ENCODE measurements at places on chromosomes 2 and 18.

DNA sequence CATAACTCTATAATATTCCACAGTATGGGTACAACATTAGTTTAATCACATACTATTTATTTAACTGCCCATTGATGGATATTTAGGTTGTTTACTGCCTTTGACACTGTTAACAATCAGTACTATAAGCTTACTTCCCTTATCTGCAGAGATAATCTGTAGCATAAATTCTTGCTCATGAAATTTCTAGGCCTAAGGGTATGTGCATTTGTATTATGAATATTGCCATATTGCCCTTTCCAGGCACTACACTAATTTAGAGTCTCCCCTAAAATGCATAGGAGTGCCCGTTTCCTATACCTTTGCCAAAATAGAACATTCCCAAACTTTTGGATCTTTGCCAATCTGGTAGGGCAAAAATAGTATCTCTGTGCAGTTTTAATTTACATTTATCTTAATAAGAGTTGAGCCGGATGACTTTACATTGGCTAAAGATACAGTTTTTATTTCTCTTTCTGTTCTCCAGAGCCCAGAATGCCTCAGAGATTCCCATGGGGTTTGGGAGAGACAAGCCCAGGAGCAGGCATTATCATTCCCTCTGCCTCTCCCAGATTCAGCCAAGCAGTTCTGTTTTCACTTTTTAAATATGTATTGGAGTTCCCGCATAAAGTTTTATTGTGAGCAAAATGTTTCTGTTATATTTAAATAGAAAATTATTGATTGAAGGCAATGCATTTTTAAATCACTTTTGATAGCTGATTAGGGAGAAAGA is 102.8 kb downstream of the CAPN13 start:
- DNase-seq: no peak

DNA sequence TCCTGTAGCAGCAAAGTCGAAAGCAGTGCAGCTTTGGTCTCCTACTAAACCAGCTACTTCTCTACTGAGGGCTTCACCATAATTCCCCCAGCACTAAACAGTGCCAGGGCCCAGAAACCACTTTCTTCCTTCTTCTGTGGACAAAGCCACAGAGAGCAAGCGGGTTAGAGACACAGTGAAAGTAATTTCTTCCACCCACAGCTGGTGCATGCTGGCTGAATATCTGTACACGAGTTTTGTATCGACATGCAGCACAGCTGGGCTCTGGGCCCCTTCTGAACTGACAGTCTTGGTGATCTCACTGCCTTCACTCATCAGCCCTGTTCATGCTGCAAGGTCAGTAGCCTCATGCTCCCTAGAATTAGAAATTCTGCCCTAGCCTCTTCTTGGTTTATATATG is 74.0 kb upstream of the SULT1C3 start:
- DNase-seq: no peak

DNA sequence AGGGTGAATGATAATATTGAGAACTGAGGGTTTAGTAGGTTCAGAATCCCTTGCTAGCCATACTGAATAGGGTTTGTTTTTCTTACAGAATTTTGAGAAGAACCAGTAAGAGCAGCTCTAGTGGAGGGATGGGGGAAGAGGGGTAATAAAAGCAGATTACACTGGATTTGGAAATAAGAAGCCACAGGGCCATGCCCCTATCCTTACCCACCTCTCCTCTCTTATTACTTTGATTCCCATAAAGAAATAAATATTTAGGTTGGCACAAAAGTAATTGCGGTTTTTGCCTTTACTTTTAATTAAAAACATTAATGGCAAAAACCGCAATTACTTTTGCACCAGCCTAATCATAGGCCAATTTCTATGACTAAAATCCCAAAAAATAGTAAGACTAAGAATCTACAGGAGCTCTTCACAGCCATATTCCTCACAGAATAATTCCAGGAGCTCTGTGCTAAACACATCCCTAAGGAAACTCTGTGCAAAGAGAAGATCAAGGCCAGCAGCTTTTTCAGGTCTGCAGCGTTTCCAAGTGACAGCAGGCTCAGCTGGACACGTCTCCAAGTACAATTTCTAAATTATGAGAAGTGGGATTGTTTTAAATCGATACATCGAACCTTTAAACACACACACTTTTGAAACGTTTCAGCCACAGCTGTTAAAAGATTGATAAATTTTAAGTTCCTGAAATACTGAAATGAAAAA is 58.4 kb upstream of the RTN4 start:
- DNase-seq: no peak

GRCh38 chr18:25279961-25280360 is 72.0 kb downstream of the ZNF521 start:
- no peak for DNase-seq

DNA sequence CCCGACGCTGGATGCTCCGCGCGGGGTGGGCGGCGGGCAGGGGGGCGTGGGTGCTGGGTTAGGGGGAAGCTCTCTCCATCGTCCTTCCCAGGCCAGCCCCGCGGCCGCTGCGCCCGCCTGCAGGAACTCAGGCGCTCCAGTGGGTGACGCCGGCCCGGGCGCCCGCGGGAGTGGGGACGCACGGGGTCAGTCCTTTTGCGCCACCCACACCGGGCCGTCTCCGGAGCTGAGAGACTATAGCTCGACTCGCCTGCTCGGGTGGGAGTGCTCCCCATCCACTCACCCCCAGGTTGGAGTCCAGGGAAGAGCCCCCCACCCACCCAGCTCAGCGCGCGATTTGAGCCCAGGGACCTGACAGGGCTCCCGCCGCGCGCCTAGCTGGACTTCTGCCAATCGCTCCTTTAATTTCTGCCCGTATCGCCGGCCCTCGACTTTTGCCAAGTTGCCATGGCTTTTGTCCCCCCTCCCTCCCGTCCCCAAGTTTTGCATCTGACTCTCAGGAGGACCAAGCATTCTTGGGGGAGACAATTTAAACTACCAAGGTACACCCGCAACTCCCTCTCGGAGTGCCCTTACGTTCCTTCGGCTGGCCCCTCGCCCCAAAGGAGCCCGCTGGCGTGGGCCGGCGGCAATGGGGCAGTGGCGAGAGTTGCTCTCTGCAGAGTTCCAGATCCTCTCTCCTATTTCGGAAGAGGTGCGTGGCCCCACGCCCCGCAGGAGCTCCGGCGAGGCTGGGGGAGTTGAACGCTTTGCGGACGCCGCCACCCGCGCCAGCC is 205.8 kb upstream of the SMAD2 start:
- no peak for DNase-seq

- no peak for DNase-seq
Observed at GRCh38 chr2:38948995-38949394, 59.3 kb downstream of the ARHGEF33 start.

- DNase-seq: no peak
Observed at GRCh38 chr2:163474889-163475288, 260.9 kb downstream of the FIGN start.

- no peak for DNase-seq
Observed at GRCh38 chr2:112310906-112311305, 35.5 kb downstream of the ZC3H6 start.

- DNase-seq: no peak
Observed at GRCh38 chr2:187126247-187127005, 277.5 kb upstream of the ZSWIM2 start.

GRCh38 chr18:48979944-48980890 is 29.5 kb upstream of the SMAD7 start:
- no peak for DNase-seq

GRCh38 chr2:24919037-24919505 is 966 bp downstream of the ADCY3 start:
- DNase-seq: peak; percentile 64

DNA sequence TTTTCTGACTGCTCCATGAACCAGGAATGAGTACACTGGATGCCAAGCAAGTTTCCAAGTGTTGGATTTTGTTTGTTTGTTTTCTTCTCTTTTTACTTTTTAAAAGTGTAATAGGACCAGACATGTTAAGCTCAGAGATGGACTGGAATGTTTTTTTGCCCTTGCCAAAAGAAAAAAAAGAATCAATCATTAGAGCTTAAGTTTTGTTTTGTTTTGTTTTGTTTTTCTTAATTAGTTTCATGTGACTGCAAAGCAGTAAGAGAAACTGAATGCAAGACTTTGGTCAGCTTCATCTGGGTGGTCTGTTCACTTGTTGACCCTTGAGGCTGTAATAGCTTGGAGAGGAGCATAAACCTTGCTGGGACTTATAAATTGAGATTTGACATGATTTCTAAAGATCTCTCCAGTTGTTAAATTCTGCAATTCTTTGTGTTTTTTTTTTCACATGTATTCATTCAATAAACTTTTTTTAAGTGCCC is 42.4 kb upstream of the SLC1A4 start:
- DNase-seq: no peak

GRCh38 chr2:113876503-113877387 is 13.1 kb upstream of the ACTR3 start:
- peak; percentile 68 for DNase-seq

GRCh38 chr2:157443090-157443489 is 799 bp downstream of the CYTIP start:
- no peak for DNase-seq

GRCh38 chr2:70855667-70856066 is 20.1 kb upstream of the CD207 start:
- DNase-seq: no peak

GRCh38 chr2:9552219-9553178 is 3.1 kb downstream of the ADAM17 start:
- no peak for DNase-seq

GRCh38 chr2:11778923-11779757 is 32.7 kb downstream of the LPIN1 start:
- DNase-seq: peak; percentile 92

DNA sequence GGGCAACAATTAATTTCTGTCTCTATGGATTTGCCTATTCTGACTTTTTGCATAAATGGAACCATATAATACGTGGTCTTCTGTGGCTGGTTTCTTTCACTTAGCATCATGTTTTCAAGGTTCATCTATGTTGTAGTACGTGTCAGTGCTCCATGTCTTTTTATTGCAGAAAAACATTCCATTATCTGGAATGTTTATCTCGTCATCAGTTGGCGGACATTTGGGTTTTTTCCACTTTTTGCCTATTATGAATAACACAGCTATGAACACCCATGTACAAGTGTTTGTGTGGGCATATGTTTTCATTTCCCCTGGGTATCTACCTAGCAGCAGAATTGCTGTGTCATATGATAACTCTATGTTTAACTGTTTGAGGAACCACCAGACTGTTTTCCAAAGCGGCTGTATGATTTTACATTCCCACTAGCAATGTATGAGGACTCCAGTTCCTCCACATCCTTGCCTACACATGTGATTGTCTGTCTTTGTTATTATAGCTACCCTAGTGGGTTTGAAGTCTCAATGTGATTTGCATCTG is 49.9 kb downstream of the MYO7B start:
- DNase-seq: no peak

DNA sequence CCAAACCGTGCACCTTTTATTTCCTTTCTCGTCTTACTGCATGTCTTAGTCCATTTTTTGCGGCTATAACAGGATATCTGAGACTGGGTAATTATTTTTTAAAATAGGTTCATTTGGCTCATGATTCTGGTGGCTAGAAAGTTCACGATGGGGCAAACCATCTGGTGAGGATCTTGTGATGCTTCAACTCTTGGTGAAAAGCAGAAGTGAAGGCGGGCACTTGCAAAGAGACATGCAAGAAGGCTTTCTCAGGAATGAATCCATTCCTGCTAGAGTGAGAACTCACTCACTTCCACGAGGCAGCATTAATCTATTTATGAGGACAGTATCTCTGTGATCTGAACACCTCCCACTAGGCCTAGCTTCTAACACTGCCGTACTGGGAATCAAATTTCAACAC is 327.1 kb upstream of the RBMS1 start:
- DNase-seq: no peak

- no peak for DNase-seq
Observed at GRCh38 chr2:84126530-84126929, 332.6 kb downstream of the SUCLG1 start.

GRCh38 chr2:62471816-62472215 is 34.2 kb downstream of the TMEM17 start:
- DNase-seq: no peak

GRCh38 chr2:71788186-71788525 is 334.8 kb downstream of the DYSF start:
- DNase-seq: no peak

- DNase-seq: no peak
Observed at GRCh38 chr2:128469203-128469602, 150.5 kb upstream of the HS6ST1 start.

GRCh38 chr2:239169311-239170048 is 231.3 kb downstream of the HDAC4 start:
- DNase-seq: no peak

DNA sequence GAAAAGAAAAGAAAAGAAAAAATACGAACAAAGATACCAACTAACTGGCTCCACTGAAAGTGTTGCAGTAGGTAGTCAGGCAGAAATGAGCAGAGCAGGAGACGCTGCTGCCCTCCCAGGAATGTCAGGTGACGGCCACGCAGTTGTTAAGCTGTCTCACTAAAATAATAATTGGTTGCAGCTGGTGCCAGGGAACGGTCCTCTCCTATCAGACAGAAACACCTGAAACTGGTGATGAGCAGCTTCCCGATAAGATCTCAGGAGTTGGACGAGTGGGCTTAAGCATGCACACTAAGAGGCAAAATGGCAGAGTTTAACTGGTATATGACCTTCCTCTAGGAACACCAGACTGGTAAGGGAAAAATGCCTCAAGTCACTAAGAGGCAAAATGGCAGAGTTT is 611.1 kb downstream of the ZEB2 start:
- DNase-seq: no peak

- no peak for DNase-seq
Observed at GRCh38 chr2:168561991-168562390, 105.9 kb downstream of the CERS6 start.

DNA sequence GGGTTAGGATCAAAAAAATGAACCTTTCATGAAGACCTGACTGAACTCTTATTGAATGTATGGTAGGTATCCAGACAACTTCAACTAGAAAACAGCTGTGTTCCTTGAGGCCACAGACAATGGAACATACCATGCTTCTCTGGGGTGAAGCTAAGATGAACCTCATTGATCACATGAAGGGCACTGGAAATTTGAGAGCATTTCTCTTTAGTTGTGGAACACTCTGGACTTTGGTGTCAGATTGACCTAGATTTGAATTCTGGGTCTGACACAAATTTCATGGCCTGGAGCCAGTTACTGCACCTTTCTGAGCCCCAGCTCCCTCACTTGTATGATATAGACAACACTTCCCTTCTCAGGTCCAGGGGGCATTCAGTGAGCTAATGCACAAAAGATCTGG is 411.2 kb upstream of the ID2 start:
- no peak for DNase-seq

DNA sequence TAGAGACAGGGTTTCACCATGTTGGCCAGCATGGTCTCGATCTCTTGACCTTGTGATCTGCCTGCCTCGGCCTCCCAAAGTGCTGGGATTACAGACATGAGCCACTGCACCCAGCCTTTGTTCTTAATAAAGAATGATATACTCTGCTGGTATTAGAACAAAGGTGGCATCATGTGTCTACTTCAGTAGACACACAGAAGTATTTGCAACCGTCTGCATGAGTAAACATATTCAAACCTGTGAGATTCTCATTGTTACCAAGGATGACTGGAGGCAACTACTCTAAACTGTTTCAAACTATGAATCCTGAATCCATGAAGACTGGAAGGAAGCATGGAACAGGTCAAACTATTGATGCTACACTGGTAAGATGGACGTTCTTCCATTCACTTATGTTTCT is 32.1 kb downstream of the MBD2 start:
- DNase-seq: no peak
